ENCODE measurements at places on chromosomes 5 and 9.

DNA sequence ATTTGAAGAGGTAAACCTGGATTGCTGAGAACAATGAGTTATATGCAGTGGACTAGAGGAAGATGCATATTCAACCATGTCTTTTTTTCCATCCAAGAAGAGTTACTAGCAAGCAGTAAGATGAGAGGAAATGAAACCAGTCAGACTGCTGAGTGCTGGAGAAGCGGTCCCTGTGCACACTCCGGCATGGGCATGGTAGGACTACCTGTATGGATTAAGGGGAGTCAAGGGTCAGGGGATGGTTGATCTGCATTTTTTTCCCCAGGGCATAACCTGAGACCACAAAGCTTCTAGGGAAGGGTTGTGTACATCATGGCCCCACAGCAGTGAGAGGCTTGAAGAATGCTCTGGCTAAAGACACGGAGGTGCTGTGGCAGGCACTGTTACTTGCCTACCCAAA is 76.6 kb upstream of the ZNF169 start:
- no peak for DNase-seq

GRCh38 chr5:142829801-142830220 is 59.6 kb downstream of the ARHGAP26 start:
- DNase-seq, result no peak

DNA sequence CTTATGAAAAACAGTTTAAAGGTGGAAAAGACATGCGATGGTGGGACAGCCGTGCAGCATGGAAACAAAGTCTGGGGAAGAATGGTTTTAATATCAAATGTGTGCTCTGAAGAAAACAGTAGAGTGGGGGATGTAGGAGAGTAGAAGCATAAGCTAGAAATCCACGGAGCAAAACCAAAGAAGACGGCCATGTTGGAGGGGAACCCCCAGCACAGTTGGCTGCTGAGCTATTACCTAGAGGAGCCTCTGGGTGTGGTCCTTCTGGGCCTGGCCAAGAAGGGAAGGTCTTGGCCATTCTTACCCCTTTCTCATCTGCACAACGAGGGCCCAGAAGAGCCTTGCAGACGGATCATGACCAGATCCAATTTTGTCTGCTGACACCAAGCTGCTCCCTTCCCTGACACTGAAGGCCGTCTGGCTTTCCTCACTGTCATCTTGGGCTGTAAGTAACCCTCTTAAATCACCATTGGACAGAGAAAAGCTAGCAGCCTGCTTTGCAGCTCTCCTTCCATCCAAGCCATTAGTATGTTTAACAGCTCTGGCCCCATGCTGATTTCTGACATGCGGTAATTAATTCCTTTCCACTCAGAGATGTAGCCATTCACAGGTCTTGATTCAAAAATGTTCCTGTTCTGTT is 189.5 kb downstream of the SEC61B start:
- no peak for DNase-seq

- DNase-seq, result no peak
Measured at GRCh38 chr5:36657563-36657995, 51.2 kb downstream of the SLC1A3 start.

DNA sequence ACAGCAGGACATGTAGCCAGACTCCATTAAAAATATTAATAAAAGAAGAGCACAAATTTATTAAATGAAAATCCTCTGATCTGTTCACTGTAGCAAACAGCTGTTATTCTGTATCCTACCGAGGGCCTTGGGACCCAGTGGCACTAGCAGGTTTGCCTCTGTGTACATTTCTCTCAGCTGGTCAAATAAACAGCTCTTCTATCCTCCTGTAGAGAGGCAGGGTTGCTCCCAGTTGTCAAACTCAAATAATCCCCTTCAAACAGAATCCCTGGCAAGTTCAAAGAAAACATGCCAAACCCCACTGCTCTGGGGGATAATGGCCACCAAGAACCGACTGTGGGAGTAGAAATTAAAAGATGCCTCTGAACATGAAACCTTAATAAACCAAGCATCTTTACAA is 1262.0 kb upstream of the DMAC1 start:
- DNase-seq, result no peak

DNA sequence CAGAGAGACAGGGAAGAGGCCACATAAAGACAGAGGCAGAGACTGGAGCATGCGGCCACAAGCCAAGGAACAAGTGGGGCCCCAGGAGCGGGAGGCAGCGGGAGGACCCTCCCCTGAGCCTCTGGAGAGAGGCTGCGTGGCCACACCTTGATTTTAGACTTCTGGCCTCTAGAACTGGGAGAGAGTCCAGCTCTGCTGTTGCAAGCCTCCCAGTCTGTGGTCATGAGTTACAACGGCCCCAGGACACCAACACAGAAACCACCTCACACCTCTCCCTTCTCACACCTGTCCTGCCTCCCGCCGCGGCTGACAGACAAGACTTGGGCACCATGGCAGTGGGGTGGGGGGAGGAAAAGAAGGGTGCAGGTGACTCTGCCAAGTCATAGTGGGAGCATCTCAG is 2.2 kb downstream of the INPP5E start:
- DNase-seq, result no peak

GRCh38 chr9:5587024-5587423 is 41.9 kb upstream of the RIC1 start:
- no peak for DNase-seq

GRCh38 chr5:73693573-73694061 is 67.6 kb downstream of the ARHGEF28 start:
- no peak for DNase-seq

GRCh38 chr5:159424123-159424522 is 93.8 kb upstream of the IL12B start:
- DNase-seq, result no peak

GRCh38 chr9:29241320-29241719 is 1668.0 kb upstream of the C9orf72 start:
- no peak for DNase-seq

- DNase-seq, result no peak
Measured at GRCh38 chr9:78575081-78575480, 278.2 kb downstream of the PSAT1 start.

GRCh38 chr9:129945314-129945713 is 97.7 kb downstream of the FNBP1 start:
- DNase-seq, result no peak

GRCh38 chr9:92179286-92180001 is 64.2 kb upstream of the SPTLC1 start:
- DNase-seq, result no peak

GRCh38 chr9:107158321-107158720 is 124.8 kb upstream of the RAD23B start:
- DNase-seq, result no peak

DNA sequence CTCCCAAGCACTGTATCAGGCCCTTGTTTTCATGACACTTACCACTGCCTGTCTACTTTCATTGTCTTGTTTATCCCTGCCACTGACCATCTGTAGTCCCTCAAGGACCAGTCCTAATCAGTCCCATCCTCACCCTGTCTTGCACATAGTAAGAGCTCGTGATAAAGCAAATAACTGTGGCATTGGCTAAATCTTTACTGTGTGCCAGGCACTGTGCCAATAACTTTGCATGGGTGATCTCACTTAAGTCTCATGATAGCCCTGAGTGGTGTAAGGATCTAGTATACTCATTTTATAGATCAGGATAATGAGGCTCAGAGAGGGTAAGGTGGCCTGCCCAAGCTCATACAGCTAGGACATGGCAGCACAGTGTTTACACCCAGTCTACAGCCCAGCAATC is 5.6 kb downstream of the CDX1 start:
- DNase-seq, result no peak

GRCh38 chr9:130938652-130939404 is at the start of gene FIBCD1:
Gene FIBCD1, minus strand, starts transcription at chr9:130939247. Its CDS starts 640 bp downstream, at chr9:130938607.
- DNase-seq, result no peak

DNA sequence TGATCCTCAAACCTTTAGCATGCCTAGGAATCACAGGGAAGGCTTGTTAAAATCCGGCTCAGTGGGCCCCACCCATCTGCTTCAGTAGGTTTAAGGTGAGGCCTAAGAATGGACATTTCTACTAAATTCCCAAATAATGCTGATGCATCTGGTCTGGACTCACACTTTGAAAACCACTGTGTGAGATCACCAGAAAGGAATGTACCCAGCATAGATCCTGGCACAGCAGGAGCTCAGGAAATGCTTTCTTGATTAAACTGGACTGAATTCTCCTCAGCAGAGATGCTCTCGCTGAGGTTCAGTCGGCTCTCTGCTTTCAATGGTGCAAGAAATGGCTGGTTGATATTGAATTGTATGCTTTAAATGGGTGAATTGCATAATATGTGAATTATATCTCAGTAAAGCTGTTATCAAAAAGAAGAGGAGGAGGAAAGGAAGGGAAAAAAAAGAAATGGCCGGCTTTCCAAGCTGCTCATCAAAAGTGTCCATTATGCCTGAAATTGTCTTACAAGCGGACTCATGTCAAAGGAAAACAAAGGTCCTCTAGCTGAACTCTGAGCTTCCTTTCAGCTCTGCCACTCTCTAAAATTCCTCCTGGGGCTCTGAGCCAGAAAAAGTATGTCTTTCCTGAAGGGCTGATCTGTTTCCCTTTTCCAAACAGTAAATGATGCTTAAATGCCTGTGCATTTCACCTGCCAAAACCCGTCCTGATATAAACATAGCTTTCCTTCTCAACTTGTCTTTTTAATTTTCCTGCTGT is 77.6 kb upstream of the SAP30L start:
- DNase-seq, result no peak

GRCh38 chr5:125085797-125086505 is 339.5 kb upstream of the ZNF608 start:
- no peak for DNase-seq

DNA sequence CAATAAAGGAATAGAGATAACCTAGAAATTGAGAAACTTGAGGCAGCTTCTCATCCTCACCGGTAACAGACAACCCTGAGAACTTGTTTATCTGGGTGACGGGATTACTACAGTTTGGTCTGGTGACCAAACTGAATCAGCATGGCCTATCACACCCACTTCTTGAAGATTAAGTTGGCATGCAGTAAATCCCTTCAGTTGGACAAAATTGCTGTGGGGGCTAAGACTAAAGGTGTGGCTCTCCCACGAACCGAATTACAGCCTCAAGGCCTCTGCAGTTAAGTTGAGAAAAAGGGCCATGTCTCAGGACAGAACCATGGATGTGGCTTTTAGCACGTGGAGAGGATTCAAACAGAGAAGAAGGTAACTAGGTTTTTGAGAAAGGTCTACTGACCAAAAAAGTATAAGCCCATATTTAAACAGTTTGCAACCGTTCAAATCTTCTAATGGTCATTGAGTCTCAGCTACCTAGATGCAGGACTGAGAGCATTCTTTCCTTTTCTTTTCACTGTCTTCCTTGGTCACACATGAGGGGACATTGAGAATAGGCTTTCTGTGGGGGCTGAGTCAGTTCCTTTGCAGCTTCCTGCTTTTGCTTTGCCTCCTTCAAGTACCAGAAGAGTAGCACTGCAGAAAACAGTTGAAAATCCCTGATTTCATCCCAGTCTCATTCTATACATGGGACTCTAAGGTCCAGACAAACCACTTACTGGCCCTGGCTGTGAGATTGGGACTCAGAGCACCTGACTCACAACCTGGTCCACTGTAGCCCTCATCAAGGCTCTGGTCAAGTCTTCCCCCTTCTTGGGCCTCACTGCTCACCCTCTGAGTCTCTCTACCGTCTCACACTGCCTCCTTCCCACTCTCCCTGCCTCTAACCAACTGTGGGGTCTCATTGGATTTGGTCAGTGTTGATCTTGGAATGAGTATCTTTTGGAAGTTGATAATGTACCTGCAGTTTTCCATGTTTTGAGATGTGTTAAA is 30.9 kb downstream of the PDE6A start:
- no peak for DNase-seq

DNA sequence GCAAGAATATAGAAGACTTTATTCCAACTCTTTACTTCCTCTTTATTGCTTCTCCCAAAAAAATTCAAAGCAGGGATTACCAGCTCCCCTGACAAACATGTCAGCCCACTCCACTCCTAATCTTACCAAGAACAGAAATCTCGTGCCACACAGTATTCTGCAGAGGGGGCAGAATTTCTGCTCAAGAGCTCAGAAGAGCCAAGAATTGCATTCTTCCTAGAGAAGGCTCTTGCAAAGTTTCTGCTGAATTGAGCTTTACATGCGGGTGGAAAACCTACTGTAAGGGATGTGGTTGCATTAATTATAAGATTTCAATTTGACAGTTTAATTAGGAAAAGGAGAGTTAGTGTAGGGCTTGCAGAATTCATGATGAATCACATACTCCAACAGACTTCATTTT is 428.5 kb downstream of the CETN3 start:
- DNase-seq, result no peak

- no peak for DNase-seq
Measured at GRCh38 chr5:149733129-149733900, 3.2 kb downstream of the PPARGC1B start.

GRCh38 chr9:124472770-124473169 is 22.5 kb downstream of the ADGRD2 start:
- no peak for DNase-seq
